ENCODE measurements at places on chromosomes 13 and 19. TPM values are rescaled to one million over a fixed set of nuclear protein-coding genes. Genes with fewer than 3 reads are reported as not detected.
A peak's percentile ranks its signal among the peaks of the same experiment; 100 is the strongest.

Gene B3GNT3
- 0.06 TPM for total RNA-seq

Gene RNF113B
- total RNA-seq, result not detected

Gene TNFRSF19
- 4.1 TPM for total RNA-seq

Gene CASP14
- total RNA-seq, result not detected

Gene ZNF844
- total RNA-seq, result 4.4 TPM

Gene ICAM5
- 2.2 TPM for total RNA-seq

Gene CYP2A6
- not detected for total RNA-seq

Gene CD70
- 62.8 TPM for total RNA-seq

Gene GPR42
- not detected for total RNA-seq

Gene SLC15A1
- not detected for total RNA-seq

- peak; percentile 11 for DNase-seq
Measured at GRCh38 chr13:97295283-97296182, 73.4 kb downstream of the MBNL2 start.

DNA sequence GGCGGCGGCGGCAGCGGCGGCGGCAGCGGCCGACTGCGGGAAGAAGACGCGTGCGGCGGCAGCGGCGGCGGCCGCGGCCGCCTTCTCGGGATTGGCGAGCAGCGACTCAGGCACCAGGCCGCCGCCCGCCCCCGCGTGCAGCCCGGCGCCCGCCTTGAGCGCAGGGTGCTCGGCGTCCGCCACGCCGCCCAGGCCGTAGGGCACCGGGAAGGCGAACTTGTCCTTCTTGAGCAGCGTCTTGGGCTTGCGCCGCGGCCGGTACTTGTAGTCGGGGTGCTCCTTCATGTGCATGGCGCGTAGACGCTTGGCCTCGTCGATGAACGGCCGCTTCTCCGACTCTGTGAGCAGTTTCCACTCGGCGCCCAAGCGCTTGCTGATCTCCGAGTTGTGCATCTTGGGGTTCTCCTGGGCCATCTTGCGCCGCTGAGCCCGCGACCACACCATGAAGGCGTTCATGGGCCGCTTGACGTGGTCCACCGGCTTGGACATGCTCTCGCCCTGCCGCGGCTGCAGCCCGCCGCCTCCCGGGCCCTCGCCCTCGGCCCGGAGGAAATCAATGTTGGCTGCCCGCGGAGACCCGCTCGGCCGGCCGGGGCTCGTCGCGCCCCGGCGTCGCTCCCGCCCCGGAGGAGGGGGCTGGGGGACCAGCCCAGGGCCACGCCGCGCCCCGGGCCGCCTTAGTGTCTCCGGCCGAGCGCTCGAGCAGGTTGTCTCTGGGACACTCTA lies 621 bp downstream of the SOX21 start:
- peak; percentile 60 for DNase-seq

DNA sequence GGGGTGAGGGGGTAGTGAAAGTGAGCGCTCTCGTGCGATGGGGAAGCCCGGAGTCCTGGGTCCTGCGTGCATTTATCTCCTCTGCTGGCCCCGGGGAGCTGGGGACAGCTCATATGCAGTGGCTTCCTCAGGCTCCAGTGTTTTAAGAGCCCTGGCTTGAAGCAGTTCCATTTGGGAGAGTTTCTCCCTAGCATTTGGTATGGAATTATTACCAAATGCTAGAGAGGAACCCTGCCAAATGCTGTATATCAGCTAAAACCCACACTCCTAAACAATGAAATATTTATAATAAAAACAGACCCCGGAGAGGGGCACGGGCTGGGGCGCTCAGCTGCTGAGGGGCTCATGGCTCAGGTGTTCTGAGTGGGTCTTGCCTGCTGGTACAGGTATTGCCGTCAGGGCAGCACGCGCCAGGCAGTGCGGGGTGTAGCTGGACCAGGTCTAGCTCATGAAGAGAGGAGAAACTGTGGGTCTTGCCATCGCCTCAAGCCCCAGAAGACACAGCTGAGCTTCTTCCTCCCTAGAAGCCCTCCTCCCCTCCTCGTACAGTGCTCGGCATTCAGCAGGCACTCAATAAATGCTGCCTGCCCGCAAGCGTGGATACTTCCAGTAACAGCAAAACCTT lies 163.6 kb upstream of the ZNF536 start:
- no peak for DNase-seq

DNA sequence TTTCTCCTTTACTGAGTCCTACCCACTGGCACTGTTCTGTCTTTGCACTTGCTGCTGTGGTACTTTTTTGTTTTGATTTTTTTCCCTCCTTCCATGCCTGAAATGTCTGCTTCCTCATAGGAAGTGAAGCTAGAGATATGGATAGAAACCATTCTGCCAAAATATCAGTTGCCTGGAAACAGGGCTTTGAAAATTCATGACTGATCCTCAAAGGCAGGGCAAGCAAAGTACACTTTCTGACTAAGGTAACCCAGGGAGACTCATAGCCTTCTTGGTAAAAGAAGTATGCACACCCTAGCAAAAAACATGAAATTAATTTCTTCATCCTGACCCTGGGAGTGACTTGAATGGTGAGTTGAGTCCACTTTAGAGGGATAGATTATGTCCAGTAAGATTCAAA lies 329.8 kb downstream of the MYO16 start:
- DNase-seq, result no peak

DNA sequence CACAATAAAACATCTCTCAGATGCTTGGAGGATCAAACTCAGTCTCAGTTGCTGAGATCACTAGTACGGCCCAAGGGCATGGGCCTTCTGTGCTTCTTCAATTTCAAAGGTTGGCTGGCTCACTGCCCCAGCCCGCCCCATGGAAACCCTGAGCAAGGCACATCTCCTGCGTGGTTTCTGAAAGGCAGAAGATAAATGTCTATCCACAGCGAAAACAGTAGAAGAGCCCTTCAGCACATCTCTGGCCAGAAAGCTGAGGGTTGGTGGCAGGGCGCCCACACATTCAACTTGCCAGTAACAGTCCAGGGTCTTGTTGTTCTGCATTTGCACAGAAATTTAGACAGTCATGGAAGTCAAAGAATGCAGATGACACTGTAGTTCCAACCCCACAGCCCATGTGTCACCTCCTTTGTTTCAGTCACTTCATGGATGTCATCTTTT lies 24.0 kb upstream of the KATNAL1 start:
- DNase-seq, result no peak

GRCh38 chr19:44530777-44531176 lies 1.3 kb upstream of the CEACAM20 start:
- peak; percentile 54 for DNase-seq

GRCh38 chr19:34645551-34645950 lies 31.4 kb downstream of the SCGB2B2 start:
- no peak for DNase-seq

Data from Daoy (cell line).